NCI-H187 (cell line): ENCODE measurements at places on chromosomes 7 and 10.

GRCh38 chr10:131695496-131696165 lies 205.2 kb upstream of the PPP2R2D start:
- no peak for DNase-seq

DNA sequence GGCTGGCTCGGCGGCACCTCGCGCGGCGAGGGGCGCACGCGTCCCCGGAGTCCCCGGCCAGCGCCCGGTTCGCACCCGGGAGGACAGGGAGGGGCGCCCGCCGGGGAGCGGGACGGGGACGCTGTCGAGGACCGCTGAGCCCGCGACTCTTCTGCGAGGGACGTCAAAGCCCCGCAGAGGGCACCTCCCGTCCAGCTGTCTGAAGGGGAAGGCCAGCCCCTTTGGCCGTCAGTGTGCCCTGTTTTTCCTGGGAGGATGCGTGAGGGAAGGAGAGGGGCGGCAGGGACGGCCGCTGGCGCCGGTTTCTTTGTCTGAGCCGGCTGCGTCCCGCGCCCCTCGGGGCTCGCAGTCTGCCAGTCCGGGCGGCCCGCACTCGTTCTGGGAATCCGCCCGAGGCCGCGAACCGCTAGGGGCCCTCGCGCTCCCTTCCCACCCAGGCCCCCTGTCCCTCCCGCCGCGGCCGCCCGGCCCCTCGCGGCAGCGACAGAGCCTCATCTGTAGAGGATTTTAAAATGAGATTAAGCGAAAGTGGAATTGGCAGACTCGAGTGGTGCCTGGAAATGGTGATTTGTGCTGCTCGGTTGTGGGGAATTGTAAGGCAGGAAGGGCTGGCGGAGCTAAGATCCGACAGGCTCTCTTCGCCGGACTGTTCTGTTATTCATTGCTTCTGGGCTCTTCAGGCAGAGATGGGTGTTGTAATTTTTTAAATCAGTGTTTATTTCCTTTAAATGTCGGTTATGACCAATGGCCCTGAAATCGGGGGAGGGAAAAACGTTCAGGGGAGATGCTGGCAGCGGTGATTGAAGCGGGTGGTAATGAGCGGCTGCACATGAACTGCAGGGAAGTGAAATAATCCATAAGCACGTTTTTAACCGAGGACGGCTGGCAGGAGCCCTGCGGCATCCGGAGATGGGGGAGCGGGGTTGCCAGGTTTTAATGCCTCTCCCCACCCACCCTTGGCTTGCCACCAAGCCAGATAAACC lies 618 bp upstream of the RELN start:
- DNase-seq, result no peak

DNA sequence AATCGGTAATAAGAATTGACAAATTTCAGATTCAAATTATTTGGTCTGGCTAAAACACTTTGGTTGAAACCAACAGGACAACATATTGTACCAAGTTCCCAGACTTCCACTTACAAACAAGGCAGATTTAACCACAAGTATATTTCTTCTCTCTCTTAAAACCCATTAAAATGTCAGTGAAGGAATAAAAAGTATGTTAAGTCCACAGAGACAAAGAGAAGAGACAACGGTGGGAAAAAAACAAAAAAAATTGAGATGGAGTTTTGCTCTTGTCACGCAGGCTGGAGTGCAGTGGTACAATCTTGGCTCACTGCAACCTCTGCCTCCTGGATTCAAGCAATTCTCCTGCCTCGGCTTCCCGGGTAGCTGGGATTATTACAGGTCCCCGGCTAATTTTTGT lies 16.3 kb downstream of the TM9SF3 start:
- DNase-seq, result no peak

- no peak for DNase-seq
These were observed 27.8 kb upstream of the PROSER2 start for GRCh38 chr10:11795101-11795920.

- no peak for DNase-seq
These were observed 50.0 kb upstream of the EMX2 start for GRCh38 chr10:117492504-117492903.

DNA sequence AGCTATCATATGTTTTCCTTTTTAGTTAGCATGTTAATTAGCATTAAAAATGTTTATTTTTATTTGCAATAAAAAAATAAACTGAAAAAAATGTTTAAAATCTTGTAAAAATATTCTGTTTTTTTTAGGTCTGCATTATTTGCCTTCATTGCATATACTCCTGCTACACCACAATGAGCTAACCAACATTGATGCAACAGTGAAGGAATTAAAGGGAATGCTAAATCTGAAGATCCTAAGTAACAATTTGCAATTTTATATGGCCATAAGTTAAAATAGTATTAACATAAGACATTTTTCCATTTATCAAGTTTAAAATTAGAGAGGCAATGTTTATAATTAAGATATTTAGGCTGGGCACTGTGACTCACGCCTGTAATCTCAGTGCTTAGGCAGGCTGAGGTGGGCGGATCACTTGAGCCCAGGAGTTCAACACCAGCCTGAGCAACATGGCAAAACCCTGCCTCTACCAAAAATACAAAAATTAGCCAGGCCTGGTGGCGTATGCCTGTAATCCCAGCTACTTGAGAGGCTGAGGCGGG lies 32.2 kb downstream of the LRRC72 start:
- no peak for DNase-seq

- no peak for DNase-seq
These were observed 38.0 kb downstream of the ADD3 start for GRCh38 chr10:110045772-110046171.

GRCh38 chr7:133535308-133535707 lies 282.4 kb downstream of the EXOC4 start:
- DNase-seq, result no peak

DNA sequence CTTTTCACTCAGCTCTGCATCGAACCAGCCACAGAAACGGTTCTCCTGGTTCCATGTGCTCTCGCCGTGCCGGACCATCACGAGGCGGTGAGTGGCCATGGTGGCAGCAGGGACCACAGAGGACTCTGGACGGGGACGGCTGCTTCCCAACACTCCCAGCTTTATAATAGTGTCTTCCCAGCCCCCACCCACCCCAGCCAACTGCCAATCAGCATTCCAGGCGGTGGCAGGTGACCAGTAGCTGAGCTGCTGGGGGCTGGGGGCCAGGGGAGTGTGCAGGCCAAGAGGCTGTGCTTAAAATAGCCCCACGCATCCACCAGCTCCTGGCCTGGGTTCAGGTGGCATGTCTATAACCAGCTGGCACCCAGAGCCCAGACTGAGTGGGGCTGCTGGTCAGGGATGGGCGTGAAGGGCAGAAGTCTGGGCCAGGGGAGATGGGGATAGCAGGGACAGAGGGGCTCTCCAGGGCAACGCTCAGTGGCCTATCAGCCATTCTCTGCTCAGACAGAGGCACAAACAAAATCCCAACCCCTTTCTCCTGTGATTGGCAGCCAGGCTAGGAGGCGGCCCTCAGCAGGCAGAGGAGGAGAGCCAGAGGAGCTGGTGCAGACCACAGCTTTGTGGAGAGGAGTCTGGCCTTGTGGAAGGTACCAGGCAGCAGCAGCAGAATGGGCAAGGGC lies at the start of gene PGAM2:
TSS of gene PGAM2 (minus strand) at position 137 of the 680 bp plus-strand sequence. CDS start at position 99, 38 bp downstream.
- DNase-seq, result peak; percentile 31

- no peak for DNase-seq
These were observed 12.6 kb upstream of the TBRG4 start for GRCh38 chr7:45123913-45124710.

GRCh38 chr10:117275121-117275520 lies 34.2 kb downstream of the SLC18A2 start:
- no peak for DNase-seq

- no peak for DNase-seq
These were observed 207.1 kb downstream of the HERPUD2 start for GRCh38 chr7:35487841-35488240.

- DNase-seq, result no peak
These were observed 1.8 kb downstream of the PARP12 start for GRCh38 chr7:140060788-140061606.

DNA sequence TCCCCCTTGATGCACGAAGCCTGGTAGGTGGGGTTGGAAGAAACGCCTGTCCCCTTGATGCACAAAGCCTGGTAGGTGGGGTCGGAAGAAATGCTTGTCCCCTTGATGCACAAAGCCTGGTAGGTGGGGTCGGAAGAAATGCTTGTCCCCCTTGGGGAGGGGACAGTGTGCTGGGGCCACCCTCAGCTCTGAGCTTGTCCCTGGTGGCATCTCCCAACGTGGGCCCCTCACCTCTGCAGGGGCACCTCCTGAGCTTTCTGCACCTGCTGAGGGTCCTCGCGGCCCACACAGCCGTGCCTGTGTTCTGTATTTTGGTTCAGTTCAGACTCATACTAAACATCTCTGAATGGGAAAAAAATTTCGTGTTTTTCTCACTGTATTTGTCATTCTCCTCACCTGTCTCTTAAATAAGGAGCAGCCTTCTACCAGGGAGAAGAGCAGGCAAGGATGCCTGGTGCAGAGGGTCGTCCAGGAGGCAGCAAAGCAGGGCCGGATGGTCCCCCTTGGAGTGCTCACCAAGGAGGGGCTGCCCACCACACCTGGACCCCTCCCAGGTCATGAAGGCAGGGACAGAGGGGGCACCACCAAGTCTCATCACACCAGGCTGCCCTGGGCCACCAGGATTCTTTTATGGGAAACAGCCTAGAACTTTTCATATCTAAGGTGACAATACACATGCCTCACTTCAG lies 24.7 kb downstream of the VIPR2 start:
- DNase-seq, result no peak

DNA sequence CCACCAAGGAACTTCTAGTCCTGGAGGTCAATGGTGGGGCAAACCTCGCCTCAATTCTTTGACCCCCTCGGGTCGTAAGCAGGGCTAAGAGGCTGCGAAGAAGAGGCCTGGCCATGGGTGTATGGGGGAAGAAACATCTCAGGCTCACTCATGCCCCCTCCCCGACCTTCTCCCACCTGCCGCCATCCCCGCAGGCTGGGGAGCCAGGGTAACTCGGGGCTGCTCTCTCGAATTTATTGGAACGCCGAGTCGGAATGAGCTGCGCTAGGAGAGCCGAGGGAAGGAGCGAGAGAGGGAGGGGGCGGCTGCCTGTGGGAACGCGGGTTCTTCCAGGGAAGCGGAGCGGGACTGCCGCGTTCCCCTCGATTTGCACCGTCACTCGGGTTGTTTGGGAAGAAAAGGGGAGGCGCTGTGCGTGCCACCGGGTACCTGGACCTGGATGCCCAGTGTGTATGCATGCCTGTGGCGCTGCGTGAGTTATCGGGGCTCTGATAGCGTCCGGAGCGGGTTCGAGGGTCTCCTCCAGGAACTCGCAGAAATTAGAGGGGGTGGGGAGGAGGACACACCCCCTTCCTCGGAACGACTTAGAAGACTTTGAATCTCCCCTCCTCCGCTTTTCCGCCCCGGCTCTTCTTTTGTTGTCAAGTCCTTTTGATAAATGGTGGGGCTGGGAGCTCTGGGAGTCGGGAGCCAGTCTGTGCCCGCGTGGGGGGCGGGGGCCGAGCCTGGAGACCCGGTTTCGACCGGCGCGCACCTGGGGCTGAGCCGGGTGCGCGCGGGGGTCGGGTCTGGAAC lies 1.8 kb upstream of the ZNF503 start:
- peak; percentile 19 for DNase-seq

DNA sequence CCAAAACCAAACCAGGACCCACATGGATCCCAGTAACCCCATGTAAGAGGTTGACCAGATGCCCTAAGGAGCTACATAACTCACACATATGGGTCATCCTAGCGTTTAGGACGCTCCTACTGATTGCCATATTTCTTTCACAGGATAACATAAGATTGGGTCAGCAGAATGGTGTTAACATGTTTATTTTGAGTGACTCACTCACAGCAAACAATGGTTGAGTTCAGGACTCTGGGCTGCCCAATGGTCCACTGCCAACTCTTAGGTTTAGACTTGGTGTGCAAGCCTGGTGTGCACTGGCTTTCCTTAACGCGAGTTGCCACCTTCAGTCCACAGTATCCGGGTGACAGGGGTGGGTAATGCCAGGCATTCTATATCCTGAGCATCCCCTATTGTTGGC lies 211.5 kb downstream of the GPAM start:
- no peak for DNase-seq

DNA sequence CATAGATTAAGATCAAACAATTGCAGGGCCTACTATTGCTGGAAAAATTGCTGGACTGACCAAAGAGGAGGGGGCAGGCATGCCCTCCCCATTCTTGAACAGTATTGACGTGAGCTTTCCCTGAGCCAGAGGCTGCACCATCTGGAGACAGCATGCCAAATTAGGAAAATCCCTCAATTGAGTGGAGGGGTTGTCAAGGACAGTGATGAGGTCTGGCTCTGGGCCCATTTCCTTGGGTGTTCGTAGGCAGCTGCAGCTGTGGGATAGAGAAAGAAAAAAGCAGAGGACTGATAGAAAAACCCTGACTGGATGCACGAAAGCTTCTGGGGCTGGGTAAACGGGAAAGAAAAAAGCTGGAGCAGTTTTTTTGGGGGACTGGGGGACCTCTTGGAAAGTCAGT lies 22.8 kb upstream of the ORC5 start:
- no peak for DNase-seq

GRCh38 chr10:73584737-73585136 lies 6.4 kb downstream of the USP54 start:
- DNase-seq, result no peak

DNA sequence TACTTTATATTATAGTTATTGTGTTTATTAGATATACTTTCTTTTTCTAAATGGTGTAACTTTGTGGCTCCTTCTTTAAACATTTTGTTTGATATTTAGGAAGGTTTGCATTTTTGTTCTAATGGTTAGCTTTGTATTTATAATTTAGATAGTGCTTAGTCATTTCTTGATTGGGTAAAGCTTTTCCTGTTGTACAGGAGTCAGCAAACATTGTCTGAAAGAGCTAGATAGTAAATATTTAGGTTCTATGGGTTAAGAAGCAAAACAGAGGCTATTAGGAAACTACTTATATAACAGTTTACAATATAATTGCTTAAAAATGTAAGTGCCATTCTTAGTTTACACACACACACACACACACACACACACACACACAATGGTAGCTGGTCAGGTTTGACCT lies 70.6 kb upstream of the CCDC6 start:
- DNase-seq, result no peak

- no peak for DNase-seq
These were observed 1.3 kb downstream of the PTPRZ1 start for GRCh38 chr7:121874298-121874697.

DNA sequence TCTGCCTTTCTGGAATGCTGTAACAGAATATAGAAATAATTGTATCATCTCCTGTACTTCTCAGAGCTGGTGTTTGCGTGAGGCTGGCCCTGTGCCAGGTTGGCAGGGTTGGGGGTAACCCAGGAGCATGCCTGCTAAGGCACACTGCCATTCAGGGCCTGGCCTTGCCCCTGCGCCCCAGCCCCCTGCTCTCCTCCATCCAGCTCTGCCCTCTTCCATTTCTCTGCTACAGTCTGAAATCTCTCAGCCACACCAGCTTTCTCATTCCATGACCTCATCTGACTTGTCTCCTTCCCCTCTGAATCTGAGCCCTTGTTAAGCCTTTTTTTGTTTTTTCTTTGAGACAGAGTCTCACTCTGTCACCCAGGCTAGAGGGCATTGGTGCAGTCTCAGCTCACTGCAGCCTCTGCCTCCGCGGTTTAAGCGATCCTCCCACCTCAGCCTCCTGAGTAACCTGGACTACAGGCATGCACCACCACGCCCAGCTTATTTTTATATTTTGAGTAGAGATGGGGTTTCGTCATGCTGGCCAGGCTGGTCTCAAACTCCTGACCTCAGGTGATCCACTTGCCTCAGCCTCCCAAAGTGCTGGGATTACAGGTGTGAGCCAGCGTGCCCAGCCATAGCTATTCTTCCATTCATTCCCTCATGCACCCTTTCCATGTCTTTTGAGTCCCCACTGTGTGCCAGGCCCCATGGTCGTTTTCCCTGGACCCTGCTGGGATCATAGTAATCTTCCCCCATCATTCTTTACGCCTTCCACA lies 206.8 kb downstream of the CUX1 start:
- DNase-seq, result no peak
